ENCODE measurements at places on chromosomes 6 and 20.

GRCh38 chr6:36073587-36073986, 46.0 kb downstream of the MAPK14 start:
- no peak for DNase-seq

- no peak for DNase-seq
These were observed 27.5 kb upstream of the NHSL1 start for GRCh38 chr6:138526822-138527235.

DNA sequence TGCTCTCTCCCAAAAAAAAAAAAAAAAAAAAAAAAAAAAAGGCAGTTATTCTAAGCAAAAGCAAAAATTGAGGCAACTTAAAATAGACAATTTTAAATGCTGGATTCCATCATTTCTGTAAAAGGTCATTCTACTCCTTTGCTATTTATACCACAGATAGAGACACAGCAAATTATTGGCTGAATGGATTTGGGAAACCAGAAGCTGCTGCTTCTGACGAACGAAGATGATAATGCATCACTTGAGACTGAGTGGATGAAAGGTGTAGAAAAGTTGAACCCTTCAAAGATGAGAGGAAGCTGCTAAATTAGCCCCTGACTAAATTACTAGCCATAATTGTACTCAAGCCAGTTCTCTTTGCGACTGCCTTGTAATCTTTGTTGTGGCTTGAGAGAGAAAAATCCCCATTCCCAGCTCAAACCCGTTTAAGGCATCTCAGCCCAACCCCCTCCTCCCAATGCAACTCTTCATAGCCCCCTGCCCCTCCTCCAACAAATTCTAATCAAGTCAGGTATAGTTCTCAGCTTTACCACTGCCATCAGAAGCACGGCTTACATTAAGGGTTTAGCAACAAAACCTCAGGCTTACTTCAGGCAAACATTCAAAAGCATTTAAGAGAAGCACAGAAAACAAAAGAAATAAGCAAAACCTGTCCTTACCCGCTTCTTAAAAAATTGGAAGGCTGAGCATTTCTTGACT, 1.0 kb downstream of the SGK1 start:
- no peak for DNase-seq

- no peak for DNase-seq
These were observed 3.3 kb upstream of the THEMIS start for GRCh38 chr6:127904160-127904559.

DNA sequence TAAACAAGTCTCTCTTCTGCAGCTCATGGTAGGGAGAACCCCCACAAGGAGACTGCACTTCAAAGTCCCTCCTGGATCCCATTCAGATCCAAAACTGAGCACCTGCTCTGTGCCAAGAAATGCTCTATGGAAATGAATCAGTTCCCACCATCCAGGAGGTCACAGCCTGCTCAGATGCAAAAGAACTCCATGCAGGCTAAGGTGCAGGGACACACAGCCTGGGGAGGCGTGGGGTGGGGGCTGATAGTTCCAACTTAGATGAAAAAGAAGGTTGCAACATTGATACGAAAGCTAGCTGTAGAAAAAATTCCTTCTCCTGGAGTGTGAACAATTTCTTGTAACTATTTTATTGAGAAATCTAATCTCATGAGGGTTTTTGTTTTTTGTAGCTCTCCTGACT, 111.0 kb upstream of the TMEM170B start:
- no peak for DNase-seq

All from activated naive CD8-positive, alpha-beta T cell treated with anti-CD3 and anti-CD28 coated beads, Interleukin-2, amount 50 U/mL, for 16 hours (primary cell).